ENCODE measurements at places on chromosomes 13 and 19.
A peak's percentile ranks its signal among the peaks of the same experiment; 100 is the strongest.

DNA sequence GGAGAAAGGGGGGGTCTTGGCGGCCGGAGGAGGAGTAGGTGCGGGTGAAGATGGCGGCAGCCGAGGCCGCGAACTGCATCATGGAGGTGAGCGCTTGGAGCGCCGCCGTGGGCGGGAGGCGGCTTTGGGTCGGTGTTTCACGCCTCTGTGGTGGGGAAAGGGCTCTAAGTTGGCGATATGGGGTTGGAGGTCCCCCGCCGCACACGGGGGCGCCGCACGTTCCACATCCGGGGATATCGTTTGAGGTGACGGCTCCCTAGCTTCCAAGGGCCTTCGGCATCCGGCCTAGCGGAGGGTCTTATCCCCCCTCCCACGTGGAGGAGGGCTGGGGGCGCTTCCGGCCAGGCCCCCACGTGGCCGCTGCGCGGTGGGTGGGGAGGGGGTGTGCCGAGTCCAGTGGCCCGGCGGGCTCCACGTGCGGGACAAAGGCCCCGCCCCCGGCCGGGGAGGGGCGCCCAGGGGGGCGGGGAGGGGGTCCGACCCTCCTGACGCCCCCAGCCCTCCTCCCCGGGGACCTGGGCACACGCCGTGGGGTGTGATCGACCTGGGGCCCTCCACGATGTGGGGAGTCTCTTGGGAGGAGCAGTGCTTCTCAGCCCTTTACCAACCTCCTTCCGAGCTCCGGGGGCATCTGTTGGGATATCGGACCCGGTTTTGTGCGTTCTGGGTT is at the start of gene PRMT1:
Gene PRMT1, plus strand, starts transcription at position 41 of the 670 bp plus-strand sequence. Its CDS starts 10 bp downstream, at position 51.
- DNase-seq: no peak

GRCh38 chr19:13152974-13153568 is 2.9 kb downstream of the IER2 start:
- peak; percentile 43 for DNase-seq

DNA sequence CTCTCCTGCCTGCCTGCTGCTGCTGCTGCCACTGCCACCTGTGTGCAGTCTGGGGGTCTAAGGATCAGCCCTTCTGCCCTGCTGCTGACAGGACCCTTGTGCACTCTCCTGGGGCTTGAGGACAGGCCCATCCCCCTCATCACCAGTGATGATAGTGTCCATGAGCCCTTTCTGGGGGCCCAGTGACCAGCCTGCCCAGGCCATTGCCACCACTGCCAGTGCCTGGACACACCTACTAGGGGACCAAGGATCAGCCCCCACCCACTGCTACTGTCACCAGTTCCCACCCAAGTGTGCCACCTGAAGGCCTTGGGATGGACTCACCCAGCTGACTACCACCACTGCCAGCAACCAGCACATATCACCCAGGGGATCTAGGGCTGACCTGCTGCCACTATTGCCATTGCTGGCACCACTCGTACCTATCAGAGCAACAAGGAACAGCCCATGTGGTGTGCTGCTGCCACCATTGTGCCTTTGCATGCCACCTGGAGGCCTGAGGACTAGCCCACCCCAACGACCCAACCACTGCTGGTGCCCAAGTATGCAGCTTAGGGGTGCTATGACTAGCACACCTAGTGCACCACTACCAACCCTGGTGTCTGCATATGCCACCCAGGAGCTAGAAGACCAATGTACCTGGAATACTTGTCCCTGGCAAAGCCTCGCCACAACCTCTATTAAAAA is 994.3 kb downstream of the PCDH17 start:
- no peak for DNase-seq

DNA sequence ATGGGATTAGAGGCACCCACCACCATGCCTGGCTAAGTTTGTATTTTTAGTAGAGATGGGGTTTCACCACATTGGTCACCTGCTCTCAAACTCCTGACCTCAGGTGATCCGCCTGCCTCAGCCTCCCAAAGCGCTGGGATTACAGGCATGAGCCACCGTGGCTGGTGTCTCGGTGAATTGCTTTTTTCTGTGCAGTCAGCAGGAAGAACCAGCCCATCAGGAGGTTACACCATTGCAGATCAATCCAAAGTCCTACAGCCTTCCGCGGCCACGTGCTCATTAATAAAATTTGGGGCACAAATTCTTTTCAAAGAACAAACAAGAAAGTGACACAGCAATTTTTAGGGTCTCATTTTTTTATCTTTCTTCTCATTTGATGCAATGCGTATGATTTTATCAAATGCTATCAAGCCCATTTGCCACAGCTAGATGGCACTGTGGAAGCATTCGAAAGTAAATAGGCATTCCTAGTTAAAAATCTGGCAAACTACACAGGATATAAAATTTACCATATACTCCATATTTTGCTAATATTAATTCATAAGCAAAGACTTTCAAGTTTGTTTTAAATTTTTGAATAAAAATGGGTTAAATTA is 54.4 kb upstream of the ZNF835 start:
- no peak for DNase-seq

DNA sequence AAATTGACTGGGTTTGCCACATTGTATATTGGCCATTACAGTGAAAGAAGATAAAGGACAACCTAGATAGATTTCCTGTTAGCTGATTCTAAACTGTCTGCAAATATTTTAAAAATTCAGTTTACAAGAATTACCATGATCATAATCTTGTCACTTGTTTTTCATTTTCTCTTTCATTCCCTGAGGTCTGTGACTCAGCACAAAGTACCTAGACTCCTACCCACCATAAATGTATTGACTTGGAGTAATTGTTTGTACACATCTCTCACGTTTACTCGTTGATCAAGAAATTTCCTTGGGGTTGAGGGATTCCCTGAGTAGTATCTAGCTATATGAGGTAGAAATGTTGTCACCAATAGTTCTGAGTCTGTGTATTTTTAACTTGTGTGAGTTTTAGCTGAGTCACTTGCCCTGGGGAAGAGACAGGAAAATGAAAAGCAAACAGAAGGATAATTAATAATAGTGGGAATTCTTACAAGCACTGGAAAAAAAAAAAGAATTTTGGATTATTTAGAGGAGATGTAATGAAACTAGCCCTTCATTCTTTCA is 299.2 kb upstream of the DACH1 start:
- DNase-seq: no peak
